ENCODE measurements at places on chromosomes 3 and 15.

DNA sequence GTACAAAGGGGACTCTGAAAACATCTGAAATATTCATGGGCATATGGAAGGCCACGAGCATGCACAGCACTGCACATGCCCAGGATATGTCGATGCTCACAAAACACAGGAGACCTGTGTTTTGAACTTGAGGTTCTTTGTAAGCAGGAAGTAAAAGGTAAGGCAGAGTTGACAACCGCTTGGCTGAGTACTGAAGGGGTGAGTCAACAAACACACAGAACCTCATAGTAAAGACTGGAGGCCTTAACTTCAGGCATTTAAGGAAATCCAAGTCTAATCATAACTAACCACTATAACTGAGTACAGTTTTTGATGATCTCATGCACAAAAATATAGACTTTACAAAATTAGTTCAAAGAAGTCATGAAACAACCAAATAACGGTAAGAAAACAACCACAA is 80.6 kb downstream of the MYO9A start:
- no peak for DNase-seq

GRCh38 chr3:193509103-193509965 is 45.4 kb downstream of the ATP13A4 start:
- no peak for DNase-seq

DNA sequence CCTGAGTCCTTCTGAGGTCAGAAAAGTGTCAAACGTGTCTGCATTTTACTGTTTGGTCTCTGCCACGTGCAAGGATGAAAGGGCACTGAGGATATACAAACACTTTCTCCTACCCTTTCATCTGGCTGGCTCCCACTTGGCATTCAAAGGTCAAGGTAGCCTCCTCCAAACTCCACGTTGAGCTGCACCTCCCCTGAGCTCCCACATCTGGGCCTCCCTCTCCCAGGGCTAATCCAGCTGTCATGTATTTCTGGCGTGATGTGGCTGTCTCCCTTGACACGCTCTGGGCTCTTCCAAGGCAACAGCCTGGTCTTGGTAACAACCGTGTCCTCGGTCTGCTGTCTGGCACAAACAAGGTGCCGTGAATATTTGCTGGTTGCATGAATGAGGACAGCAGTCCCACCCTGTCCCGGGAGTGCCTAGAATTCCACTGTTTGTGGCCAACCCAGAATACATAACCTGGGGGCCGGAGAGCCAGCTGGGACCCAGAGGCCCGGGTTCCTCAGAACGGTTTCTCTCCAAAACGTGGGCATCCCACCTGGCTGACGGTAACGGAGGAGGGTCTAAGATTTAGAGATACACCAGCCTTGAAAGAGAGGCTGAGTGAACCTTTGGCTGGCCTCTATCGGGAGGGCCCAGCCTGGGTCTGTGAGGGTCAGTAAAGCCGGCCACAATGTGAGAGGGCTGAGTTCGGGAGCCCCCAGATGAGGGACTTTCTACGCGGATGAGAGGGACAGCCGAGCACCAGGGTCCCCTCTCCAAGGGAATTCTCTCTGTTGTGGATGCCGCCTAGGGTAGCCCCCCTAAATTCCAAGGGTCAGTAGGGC is 767 bp downstream of the GLT8D1 start:
- no peak for DNase-seq

- DNase-seq, result no peak
Observed at GRCh38 chr3:37918627-37919026, 56.9 kb downstream of the CTDSPL start.

GRCh38 chr15:38670128-38671005 is 105.8 kb upstream of the RASGRP1 start:
- peak; percentile 88 for DNase-seq

DNA sequence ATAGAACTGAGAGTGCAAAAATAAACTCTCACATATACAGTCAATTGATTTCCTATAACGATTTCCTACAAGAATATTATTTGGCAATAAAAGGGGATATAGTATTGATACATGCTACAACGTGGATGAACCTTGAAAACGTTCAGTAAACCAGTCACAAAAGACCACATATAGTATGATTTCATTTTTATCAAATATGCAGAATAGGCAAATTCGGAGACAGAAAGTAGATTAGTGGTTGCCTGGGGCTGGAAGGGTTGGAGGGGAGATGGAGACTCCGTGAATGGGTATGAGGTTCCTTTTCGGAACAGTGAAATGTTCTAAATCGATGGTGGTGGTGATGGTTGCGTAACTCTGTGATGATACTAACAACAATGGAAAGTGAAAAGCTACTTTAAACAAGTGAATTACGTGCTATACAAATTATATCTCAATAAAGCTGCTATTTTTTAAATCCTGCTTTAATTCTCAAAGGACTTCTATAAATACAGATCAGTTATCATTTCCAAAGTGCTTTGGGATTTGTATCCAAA is 6.0 kb downstream of the APOD start:
- DNase-seq, result no peak

DNA sequence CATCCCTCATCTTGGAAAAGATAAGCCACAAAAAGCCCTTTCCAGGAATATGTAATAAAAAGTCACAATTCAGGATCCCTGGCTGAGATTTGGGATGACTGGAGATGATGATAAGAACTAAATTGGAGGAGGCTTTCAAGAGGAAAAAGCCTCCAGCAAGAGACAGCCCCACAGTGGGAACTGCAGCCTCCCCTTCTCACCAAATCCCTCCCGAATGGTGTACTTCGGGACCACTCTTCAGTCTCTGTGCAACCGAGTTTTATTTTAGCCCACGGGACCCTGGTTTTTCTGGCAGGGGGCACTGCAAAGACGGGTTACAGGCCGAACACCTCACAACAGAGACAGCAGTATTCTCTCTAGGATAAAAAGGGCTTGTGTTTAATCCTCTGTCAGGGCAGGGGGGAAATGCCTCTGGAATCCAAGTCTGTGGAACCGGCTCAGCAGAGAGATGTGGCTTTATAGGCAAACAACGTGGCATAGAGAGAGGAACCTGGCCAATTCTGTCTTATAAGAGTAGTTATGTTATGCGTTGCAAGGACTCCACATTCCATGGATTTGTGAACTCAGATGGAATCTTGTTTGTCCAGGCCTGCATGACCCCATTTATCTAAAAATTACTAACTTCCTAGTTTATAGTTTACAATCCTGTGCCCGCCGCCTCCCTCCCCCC is 1.2 kb upstream of the LMCD1 start:
- DNase-seq, result no peak

DNA sequence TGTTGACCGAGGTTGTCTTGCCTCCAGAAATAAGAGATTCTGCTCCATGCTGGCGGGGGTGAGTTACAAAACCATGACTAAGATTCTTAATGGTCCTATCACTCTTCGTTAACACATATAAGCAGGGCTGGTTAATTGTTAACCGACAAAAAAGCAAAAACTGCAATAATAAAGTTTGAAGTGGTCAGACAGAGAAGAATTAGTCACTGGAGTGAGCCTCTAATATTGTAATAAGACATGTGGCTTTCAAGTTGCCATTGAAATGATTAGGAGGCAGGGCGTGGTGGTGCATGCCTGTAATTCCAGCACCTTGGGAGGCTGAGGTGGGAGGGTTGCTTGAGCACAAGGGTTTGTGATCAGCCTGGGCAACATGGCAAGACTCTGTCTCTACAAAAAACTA is 78.4 kb upstream of the NR2F2 start:
- DNase-seq, result no peak

GRCh38 chr3:120173056-120173675 is 78.9 kb upstream of the GSK3B start:
- no peak for DNase-seq

GRCh38 chr3:142215106-142215505 is 10.3 kb downstream of the GK5 start:
- DNase-seq, result no peak

- DNase-seq, result no peak
Observed at GRCh38 chr15:47846128-47846868, 129.0 kb downstream of the SEMA6D start.

DNA sequence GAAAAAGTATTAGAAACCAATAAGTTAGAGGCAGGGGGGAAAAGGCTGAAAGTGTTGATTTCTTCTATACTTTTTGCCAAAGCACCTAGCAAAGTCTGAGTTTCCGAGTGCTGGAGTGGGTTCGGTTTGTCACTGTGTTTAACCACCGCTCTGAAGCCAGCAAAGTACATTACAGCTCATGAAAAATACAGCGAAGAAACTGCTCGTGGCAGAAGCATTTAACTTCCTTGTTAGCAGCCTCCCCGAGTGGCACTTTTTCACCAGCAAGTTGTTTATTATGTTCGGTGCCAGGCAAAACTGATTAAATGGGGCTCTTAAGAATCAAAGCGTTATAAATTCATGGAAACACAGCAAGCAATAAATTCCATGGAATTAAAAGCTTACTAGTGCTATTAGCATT is 313.6 kb downstream of the FOXP1 start:
- no peak for DNase-seq

DNA sequence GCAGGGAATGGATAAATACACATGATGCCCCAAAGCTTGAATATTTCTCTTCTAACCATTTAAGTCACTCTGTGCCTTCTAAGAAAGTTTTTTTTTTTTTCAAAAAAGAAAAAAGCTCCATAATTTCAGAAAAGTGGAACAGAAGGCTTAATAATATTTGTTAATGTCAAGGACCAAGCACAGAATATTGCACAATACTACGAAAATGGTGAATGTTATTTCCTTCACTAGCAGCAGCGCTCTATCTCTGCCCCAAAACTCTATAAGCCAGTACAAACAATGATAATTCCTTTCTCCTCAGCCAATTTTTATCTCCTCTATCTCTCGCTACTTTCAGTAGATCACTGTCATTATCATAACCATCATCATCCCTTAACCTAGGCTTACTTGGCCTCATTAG is 72.7 kb downstream of the FEZF2 start:
- no peak for DNase-seq

- DNase-seq, result no peak
Observed at GRCh38 chr15:101536166-101536874, 46.8 kb upstream of the PCSK6 start.
